ENCODE measurements at places on chromosomes 2 and 18.

DNA sequence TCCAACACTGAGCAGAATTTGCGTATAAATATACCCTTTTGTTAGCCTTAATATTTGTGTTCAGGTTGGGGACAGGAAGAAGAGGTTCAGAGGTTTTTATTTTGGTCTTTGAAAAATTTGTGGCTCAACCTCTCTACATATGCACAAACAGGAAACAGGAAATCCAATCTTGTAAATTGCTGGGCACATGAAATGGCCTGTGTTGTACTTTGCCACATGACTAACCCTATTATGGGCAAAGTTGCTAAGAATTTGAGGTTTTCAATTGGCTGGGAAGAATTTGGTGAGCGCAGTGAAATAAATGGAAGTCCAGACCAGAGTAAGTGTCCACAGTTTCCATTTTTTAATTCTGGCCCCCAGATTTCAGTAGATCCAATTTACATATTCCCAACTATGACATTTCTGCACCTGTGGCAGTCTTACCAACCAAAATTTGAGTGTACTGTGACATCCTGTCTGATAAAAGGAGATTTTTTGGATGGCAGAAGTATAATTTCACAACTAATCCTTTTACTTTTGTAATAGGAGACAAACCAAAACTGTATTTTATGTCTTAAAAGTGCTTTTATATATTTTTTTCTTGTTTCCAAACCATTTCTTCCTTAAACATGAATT lies 63.6 kb downstream of the COX7A2L start:
- peak; percentile 33 for DNase-seq

DNA sequence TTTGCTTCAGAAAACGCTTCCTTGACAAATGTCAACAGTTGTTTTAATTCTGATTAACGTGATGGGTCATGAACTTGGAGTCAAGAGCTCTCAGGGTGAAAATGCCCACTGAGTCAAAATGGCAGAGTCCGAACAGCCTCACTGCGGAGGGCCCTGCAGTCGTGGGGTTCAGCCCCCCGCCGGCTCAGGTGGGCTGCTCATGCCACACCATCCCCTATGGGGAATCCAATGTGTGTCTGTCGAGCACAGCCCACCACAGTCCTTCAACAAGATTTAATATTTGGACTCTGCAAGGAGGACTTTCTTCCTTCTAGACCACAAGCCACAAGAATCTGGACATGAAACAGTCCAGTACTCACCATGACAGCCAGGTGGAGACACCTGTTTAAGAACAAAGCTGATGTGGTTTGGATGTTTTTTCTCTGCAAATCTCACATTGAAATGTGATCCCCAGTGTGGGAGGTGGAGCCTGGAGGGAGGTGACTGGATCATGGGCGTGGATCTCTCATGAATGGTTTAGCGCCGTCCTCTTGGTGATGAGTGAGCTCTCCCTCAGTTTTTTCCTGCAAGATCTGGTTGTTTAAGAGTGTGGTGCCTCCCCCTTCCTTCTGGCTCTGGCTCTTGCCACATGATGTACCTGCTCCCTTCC lies 201.0 kb downstream of the NDUFA10 start:
- DNase-seq = peak; percentile 4

DNA sequence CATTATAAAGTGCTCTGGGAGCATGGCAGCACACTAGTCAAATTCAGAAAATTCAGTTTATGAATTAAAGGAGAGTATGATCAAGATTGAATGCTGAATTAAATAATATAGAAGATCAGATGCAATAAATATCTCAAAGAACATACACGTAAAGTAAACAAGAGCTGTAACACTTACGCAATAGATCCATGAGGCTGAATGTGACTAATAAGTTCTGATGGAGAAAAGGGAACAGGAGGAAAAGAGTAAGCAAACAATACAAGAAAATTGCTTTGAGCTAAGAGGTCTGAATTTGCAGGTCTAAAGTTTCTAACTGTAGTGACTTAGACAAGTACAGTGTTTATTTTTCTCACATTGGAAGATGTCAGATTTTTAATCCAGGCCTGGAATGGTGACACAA lies 646.7 kb upstream of the ZNF804A start:
- DNase-seq = no peak

DNA sequence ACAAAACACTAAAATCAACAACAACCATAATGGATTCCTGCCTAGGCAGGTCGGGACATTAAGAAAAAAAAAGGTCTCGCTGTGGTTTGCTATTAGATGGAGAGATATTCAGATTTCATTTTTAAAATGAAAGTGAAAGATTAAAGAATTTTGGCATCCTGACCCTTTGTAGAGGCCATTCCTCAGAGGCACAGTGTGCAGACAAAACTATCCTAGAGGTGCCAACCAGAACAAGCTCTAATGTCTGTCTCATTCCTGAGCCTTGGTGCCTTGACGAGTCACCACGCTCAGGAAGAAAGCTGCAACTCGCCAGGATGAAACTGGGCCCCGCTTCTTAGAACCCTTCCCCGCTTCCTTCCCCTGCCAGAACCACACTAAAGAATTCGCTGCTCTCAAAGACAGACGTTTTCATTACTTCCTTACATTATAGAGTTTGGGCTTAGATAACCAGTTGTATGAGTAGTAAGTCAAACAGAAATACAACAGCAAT lies 156.0 kb downstream of the TGIF1 start:
- peak; percentile 70 for DNase-seq

DNA sequence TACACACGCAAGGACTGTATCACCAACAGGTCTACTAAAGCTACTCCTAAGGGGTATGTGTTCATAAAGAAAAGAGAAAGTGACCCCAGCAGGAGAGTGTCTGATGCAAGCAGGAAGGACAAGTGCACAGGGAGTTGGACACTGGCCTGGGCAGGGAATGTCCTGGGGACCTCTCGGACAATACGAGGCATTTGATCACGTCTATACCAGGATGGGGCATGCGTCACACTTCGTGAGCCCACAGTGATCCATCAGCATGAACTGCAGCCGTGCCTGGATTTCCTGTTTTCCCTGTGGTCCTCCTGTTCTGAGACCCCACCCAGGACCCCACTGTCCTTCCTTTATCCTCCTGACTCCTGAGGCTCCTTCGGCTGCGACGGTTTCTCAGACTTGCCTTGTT lies 113.9 kb downstream of the HDAC4 start:
- no peak for DNase-seq

- no peak for DNase-seq
Measured at GRCh38 chr2:4465671-4466070, 762.3 kb downstream of the DCDC2C start.

DNA sequence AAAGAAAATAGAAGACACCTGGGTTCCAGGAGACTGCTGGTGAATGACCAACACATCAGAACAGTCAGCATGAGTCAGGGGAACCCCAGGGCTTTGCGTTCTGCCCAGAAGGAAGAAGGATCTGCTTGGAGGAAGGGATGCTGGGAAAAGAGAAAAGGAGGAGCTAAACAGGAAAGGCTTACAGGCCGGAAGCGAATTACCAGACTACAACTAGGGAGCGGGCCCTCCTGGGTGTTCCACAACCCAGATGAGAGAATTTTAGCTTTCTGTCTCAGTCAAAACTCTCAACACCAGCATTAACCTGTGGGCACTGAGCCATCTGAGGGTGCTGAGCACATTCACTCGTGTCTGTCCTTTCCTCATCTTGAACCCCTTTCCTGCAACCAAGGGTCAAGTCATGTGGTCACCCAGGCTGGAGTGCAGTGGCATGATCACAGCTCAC lies 19.2 kb downstream of the CDC42EP3 start:
- no peak for DNase-seq

DNA sequence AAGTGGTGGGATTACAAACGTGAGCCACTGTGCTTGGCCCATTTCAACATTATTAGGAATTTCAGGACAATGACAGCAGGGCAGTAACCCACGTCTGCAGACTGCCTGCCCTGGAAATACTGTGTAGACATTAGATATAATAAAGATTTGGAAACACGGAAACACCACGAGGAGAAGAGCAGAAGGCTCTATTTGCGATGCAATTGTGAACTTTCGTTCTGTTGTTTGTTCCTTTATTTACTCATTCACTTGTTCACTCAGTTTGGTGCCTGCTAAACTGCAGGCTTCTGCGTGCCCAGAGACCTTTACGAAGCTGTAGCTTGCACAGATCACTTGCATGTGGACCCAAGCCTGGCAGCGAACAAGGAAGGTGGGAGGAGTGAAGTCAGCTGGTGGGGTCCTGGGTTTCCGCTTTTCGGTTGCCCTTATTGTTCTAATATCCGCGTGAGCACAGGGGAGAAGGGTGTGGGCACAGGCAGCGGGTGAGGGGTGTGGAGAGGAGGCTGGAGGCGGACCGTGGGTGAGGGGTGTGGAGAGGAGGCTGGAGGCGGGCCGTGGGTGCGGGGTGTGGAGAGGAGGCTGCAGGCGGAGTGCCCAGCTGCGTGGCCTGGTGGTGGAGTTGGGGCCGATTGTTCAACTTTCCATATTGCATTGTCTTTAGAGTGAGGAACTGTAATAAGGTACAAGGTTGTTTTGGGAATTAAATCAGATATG lies 3.4 kb downstream of the COLEC11 start:
- DNase-seq = no peak

Data from activated CD4-positive, alpha-beta T cell treated with anti-CD3 and anti-CD28 coated beads, Interleukin-2, Interleukin-6, amounts not matched to agents 100 ng/mL and 50 ng/mL, durations not matched to agents 16 hours and 8 hours (primary cell).